ENCODE measurements at places on chromosomes 5 and 9. TPM values are rescaled to one million over a fixed set of nuclear protein-coding genes. Genes with fewer than 3 reads are reported as not detected.

Gene DRD1
- polyA plus RNA-seq = not detected

Gene GPX8
- 0.12 TPM for polyA plus RNA-seq

Gene PLAC8L1
- polyA plus RNA-seq = not detected

Gene TMEM8B
- 4.3 TPM for polyA plus RNA-seq

Gene ASPN
- 0.47 TPM for polyA plus RNA-seq

DNA sequence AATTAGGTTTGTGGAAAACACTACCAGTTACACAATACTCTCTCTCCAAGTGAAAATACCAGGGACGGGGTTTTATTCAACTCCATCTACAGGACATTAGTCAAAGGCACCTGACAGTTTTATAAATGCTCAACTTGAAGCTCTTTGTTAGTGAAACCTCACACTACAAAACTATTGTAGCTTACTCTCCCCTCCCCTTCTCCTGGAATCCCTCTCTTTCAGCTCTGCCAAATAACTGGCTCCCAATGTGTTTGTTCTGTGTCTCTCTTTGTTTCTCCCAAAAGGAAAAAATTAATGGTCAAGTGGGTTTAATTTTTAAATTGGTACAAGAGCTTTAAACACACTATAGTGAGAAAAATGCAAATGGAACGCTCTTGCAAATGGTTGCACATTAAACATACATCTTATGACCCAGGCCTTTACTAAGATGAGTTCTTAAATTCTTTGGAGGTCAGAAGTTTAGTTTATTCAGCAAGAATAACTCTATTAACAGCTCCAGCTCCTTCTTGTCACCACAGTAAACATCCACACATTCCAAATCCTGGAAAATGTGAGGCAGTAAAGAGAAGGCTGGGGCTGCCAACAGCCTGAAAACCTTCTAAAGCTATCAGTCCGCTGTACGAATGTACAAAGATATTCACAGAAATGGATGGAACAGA lies 48.4 kb downstream of the ZNF608 start:
- no peak for DNase-seq

DNA sequence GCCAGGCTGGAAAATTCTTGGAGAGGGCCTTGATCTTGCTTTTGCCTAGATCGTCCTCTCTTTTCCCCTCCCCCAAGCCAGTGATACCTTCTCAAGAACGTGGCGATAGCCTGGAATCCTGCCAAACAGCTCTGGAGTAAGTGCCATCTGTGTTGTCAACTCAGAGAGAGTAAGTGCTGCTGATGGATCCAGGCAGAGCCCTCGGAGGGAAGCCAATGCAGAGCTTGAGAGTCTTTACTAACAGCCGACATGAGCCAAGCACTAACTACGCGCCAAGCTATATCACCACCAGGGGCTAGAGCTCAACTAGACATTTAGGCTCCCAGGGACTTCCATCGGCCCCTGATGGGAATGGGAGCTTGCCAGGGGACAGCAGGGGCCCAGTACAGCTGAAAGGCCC lies 17.6 kb downstream of the RAPGEF1 start:
- DNase-seq = no peak

GRCh38 chr9:14173713-14174112 lies 140.2 kb downstream of the NFIB start:
- no peak for DNase-seq

GRCh38 chr9:87128844-87129493 lies 181.7 kb upstream of the GAS1 start:
- no peak for DNase-seq

- DNase-seq = no peak
These were observed 47.0 kb upstream of the SELENOP start for GRCh38 chr5:42858687-42859086.

- no peak for DNase-seq
These were observed 1.6 kb upstream of the FBXW11 start for GRCh38 chr5:172008111-172008455.

DNA sequence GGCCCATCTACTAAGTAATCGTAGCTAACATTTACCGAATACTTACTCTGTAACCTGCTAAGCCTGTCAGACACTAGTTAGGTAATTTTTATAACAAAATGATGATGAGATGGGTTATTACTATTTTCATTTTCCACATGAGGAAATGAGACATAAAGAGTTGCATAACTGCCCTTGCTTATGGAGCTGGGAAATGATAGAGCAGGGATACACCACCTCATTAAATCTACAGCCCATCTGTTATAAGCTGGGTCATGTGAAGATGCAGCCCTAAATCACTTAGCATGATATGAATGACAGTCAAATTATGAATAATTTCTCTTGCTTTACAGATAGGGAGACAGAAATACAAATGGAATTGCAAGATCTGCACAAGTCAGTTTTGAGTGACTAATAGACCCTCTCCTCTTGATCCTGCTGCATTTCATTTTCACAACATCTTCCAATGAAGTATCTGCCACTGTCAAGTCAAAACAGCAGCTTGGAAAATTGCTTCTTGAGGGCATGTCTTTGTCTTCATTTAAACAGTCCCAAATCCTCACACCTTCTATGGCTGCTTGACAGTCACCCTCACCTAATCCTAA lies 364.7 kb downstream of the PRELID2 start:
- DNase-seq = no peak

DNA sequence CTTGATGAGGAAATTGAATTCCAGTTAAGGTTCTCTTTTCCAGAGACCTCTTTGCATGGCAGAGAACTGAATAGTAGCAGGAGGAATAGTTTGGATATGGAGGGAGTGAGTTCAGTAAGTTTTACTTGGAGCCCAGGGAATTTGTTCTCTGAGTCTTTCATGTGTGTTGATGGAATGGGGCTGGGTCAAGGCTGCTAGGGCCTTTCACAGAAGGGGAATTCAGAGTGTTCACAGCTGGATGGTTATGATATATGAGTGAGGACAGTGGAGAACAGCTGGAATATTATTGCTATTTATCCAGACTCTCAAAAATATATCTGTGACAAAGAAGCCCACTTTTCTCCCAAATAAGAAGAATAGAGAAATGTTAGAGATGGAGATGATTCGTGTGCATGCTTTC lies 372.8 kb downstream of the PLK2 start:
- DNase-seq = no peak

GRCh38 chr9:2085716-2086115 lies 70.6 kb downstream of the SMARCA2 start:
- no peak for DNase-seq

Data from GM12878 (cell line).